ENCODE measurements at places on chromosomes 1 and 21.

- no peak for ATAC-seq
These were observed 51.3 kb downstream of the UBE4B start for GRCh38 chr1:10084045-10084444.

DNA sequence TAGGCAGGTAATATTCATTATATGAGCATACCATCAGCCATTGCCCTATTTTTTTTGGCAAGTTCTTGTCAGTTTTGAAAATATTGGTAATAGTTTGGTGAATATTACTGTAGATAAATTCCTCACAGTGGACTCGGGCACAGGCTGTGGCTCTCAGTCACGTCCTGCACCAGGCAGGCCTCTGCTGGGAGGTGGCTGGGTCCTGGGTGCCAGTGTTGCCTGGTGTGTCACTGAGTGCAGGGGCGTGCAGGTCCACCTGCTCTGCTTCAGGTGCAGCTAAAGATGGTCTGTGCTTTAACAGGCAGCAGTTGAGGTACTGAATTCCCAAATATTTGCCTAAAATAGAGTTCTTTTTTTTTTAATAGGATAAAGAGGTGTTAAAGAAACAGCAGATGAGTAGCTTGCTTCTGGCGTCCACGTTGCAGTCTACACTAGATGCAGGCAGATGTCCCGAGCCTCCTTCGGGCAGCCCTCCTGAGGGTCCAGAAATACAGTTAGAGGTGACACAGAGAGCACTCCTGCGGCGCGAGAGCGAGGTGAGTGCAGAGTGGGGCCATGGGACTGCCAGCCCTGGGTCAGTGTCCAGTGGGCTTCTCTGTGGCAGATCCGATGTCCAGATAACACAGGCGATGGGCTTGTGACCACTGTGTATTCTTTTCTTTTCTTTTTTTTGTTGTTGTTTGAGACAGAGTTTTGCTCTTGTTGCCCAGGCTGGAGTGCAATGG lies 57.3 kb upstream of the DIP2A start:
- no peak for ATAC-seq

DNA sequence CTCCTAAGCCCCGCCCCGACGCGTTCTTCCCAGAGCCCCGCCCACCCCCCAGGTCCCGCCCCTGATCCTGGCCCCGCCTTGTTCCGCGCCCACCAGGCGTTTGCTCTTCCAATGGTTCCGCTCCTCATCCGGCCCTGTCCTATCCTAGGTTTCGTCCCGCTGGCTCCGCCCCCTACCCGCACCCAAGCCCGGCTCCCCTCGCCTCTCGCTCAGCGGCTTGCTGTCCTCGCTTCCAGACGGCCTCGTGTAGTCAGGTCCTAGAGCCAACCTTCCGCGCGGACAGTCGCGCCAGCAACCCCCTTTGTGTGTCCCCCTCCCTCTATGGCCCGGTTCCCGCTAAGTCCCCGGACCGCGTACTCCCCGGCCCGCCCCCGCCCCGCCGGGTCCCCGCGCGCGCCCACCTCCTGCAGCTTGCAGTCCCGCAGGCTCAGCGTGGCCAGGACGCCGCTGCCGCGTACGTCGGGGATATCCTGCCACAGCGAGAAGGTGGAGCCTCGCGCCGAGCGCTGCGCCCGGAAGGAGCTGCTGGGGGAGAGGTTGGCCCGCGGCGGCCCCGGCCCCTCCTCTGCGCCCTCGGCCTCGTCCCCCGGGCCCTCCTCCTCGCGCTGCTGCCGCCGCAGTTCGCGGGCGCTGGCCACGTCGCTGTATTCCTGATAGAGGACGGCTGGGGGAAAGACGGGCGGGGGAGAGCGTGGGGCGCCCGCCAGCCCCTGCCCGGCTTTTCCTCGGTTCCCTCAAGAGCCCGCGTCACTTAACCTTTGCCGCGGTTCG lies 5.7 kb downstream of the ARHGEF19 start:
- ATAC-seq: peak; percentile 88

DNA sequence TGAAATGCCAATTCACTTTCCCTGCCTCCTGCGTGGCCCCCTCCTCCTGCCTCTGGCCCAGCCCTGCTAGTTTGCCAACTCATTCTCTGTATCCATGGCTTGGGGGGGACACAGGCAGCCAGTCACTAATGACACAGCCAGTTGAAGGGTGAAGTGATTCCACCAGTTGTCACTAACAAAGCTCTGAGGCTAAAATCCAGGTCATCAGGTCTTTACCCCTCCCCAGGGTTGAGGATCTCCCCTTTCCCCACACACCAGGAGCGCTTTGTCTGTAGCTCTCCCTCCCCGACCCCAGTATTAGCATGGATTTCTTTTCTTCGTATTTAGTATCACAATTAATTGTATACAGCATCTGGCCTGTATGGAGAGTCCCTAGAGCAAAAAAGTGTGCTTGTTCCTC lies 394.1 kb downstream of the RRAGC start:
- ATAC-seq: no peak

DNA sequence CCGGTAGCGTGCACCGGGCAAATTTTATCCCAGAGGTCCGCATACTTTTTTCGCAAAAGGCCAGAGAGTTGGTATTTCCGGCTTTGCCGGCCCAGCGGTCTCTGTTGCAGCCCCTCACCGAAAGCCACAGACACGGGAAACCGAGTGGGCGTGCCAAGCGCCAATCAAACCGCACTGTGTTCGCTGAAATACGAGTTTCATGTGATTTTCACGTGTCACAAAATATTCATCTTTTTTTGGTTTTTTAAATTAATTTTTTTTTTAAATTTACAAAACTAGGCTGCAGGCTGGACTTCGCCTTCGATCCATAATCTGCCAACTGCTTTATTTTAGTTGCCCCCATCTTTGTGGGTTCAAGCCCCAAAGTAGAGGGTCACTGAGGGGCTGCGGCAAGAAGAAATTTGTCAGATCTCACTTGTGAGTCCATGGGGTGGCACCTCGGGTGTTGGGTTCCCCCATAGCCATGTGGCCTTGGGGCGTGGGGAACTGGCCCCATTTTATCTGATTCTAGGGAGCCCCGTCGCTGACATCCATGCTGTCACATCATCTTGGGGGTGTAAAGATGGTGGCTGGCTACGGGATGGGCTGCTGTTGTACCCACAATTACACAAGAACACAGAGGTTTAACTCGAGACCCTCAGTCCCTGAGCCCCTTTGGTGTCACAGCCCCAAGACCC lies 20.8 kb downstream of the SLC45A1 start:
- ATAC-seq: no peak

- no peak for ATAC-seq
These were observed 34.9 kb downstream of the ARID1A start for GRCh38 chr1:26730695-26731094.

GRCh38 chr1:40422630-40423263 lies 27.5 kb upstream of the ZFP69B start:
- no peak for ATAC-seq

DNA sequence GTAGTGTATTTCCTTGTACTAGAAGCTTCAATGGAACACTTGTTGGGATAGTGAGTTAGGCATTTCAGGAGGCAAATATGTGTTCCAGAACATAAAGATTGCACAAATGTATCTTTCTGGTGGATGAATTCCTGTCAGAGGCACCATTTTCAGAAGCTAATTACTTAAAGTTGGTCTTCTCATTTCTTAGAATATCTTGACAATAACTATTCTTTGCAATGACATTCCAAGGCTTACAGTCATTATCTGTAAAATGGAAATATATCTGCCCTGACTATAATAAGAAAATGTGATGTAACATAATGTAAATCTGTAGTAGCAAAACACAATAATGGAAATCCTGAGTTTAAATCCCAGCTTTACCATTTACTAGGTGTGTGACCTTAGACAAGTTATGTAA lies 2.7 kb downstream of the VCAM1 start:
- ATAC-seq: no peak

DNA sequence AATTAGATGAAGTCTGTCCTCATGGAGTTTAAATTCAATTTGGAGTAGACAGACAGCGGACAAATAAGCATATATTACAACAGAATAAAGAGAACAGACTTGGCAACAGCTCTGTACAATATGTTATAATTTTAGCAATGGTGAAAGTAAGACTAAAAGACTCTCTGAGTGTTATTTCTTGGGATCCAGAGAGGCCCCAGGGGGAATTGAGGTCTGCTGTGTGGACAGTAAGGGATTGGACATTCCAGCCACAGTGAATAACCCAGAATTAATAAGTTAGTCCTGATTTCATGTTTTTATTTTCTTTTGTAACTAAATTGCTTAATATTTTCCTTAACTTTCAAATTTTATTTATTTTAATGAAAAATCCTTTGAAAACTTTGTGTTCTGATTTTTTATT lies 101.7 kb downstream of the PATJ start:
- ATAC-seq: no peak

DNA sequence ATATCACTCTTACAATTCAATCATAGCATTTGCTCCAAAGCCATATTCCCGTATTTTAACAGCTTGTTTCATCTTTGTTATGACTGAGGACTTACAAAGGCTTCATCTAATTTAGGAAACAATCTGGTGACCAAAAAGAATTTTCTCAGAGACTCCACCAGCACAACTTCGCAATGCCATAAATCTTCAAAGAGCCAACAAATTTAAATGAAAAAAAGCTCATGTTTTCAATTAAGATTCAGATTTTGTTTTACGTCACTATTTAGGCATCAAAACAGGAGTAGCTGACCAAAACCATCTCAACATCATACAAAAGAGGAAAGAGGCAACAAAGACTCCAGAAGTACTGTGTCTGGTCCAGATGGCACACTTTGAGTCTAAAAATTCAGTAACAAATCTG lies 373.3 kb downstream of the TTLL7 start:
- ATAC-seq: no peak

DNA sequence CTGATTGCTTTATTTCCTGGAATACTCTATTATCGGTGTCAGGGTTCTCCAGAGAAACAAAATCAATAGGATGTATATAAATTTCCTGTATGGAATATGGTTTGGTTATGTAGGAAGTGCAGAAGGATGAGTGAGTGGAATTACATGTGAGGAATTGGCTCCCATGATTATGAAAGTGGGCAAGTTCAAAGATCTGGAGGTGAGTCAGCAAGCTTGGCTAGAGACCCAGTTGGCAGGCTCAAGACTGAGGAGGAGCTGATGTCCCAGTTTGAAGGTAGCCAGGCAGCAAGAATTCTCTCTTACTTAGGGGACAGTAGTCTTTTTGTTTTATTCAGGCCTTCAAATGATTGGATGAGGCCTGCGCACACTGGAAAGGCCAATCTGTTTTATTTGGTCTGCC lies 57.5 kb downstream of the MAP3K7CL start:
- no peak for ATAC-seq

DNA sequence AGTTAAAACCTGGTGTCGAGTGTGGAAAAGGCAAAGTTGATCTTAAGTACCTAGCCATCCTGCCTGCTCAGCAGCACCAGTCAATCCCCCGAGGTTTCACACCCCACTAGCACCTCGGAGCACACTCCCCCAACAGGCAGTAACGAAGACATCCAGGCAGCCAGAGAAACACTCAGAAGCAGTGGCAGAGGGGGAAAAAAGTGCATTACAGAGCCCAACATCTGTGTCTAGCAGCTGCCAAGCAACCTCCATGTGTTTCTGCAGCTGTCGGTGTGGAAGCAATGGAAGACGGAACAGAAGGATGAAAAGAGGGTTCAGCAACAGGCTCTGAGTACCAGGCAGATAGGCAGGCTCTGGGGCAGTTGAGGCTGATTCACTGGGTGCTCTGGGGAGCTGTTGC lies 73.4 kb upstream of the PROX1 start:
- ATAC-seq: no peak

GRCh38 chr21:37450445-37450941 lies 83.9 kb downstream of the DYRK1A start:
- ATAC-seq: no peak

DNA sequence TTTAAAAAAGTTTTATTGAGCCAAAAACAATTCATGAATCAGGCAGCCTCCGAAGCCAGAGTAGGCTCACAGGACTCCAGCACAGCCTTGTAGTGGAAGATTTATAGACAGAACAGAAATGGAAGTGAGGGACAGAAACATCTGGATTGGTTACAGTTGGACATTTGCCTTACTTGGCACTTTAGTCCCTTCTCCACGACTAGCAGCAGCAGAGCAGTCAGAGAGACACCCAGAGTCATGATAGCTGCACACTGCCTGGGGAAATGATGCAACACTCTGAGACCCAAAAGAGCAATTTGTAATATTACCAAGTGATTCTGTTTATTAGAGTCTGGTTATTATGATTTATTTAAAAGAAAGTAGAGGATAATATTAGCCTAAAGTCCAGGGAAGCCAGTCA lies 72.2 kb upstream of the KRTAP11-1 start:
- ATAC-seq: no peak

- no peak for ATAC-seq
These were observed 30.1 kb downstream of the NTPCR start for GRCh38 chr1:232980355-232980978.

- no peak for ATAC-seq
These were observed 257.6 kb downstream of the TTLL7 start for GRCh38 chr1:83741348-83741747.

DNA sequence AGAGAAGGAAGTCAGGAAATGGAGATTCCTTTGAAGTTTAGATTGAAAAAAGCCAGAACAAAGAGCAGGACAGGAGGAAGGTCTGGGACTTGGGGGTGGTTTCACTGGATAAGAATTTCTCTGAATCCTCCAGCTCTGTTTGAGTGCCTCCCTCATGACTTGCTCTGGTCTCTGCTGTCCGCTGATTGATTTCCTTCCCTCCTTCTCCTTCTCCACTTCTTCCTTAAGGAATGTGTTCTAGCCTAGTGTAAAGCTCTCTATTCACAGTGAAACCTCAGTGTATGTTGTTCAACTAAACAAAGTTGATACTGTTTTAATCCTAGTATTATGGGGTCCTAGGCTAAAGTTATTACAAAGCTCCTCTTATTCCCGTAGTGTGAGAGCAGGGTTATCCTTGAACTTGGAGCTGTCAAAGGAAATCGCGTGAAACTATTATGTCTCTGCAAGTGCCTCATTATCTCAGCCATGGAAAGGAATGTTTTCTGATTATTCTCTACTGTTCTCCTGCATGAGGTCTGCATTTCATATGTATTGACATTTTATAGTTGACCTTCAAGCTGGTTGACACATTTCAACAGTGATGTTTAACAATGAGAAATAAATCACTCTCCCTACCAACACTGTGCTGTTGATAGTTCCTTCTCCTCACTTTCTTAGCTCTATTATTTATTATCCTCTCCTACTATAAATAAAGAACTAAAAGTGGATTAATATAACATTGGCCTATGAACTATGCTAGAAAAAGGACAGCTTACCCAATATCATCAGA lies 82.7 kb upstream of the KCTD3 start:
- no peak for ATAC-seq

GRCh38 chr21:34924194-34924593 lies 124.9 kb downstream of the RUNX1 start:
- no peak for ATAC-seq

GRCh38 chr1:163035446-163036249 lies 33.5 kb upstream of the RGS4 start:
- no peak for ATAC-seq

GRCh38 chr21:32193098-32193465 lies 85.8 kb downstream of the MIS18A start:
- ATAC-seq: no peak

Measured in stimulated activated memory B cell treated with anti-CD40 and anti-IgM and Interleukin-4, amounts not matched to agents 10 μg/mL and 1 μg/mL and 100 μg/mL, for 72 hours (primary cell).